ENCODE measurements at places on chromosomes 4 and X.

GRCh38 chrX:109774136-109774535 is 41.1 kb upstream of the ACSL4 start:
- DNase-seq: no peak

DNA sequence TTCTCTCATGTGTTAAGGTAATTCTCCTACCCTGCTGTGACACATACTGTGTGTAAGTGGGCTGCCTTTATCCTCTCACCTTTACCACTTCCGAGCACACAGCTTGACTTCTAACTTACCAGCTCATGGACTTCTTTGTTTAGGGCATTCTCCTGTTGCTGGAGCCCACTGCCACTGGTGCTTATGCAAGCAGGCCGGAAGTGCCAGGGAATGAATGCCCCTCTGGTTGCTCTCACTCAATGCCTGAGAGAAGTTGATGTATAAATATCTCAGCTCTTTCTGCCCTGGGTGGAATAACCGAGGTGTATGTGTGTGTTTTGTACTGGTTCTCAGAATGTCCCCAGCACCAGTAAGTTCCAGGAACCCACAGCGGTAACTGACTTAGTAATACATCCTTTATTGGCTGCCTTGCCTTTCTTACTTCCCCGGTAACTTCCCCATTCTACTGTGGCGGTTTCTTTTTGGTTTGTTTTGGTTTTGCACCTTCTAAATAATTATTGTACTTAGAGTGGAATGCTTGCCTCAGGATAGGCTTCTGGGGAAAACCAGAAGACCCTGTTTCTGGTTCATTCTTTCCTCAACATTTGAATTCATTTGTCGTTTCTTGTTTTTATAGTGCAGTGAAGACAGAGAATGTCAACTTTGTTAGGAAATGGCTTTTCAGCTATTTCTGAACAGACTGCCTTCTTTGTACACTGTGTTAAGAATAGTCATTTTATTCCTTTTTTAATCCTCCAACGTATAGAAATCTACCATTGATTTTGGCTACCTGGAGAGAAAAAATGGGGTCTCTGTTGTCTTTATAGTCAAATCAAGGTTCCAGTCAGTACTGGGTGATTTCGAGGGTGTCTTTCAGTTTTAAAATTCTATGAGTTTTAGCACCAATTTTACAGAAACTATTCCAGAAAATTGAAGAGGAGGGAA is 45.4 kb downstream of the CXorf58 start:
- peak; percentile 2 for DNase-seq

- DNase-seq: no peak
Observed at GRCh38 chrX:103889216-103889615, 57.2 kb upstream of the RAB9B start.

DNA sequence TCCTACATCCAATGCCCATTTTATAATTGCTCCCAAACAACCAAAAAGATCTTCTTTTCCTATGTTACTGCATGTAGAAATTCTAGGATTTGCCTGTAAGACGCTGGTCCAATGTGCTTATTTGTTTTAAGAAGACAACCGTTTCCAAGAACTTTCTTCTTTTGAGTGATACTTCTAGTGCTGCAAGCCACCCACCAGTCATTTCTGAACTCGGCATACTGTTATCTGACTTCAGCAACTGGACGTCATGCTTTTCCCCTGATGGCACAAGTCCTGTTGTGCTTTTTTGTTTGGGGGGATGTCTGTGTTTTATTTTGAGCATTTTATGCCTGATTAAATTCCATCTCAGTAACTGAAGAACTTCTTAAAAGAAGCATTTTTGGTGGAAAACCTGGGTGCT is 16.0 kb upstream of the RAP1GDS1 start:
- no peak for DNase-seq

DNA sequence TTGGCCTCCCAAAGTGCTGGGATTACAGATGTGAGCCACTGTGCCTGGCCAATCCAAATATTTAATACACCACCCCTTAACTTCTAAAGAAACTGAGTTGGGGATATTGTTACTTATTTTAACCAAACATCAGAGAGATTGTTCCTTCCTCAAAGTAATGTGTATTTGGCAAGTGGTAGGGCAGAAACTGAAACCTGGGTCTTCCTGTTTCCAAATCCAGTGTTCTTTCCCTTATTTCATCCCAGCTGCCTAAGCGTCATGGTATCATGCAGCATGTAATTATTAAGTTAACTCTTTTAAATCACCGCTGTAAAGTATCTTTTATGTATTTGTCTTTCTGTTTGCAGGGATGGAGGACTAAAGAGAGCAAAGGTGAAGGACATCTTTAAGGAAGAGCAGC is 68.4 kb downstream of the GPAT3 start:
- no peak for DNase-seq
